Right lobe of liver (tissue), 6 donors: ENCODE measurements at places on chromosomes 12 and 14.

DNA sequence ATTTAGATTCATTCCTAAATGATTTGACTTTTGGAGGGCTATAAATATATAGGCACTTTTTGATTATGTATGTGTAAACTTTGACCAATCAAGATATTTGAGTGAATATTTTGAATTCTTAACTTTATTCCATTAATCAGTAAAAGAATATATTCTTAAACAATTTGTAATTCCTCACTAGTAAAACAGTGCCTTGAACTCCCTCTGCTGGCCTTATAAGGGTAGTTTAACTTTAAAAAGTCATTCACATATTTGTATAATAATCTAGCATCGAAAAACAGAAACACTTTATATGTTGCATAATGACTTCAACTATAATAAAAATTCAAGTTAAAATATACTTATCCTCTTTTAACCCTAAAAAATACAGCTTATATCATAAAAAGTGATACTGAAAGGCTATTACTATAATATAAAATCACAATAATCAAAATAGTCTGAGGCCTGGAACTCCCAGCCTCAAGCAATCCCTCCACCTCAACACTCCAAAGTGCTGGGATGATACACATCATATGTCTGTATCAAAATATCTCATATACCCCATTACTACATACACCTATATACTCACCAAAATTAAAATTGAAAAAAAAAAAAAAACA lies 31.2 kb downstream of the CCDC59 start:
- DNase-seq = no peak

GRCh38 chr12:116381744-116382685 lies 104.5 kb upstream of the MED13L start:
- no peak for DNase-seq

GRCh38 chr14:74421981-74422380 lies 4.0 kb downstream of the SYNDIG1L start:
- no peak for DNase-seq

DNA sequence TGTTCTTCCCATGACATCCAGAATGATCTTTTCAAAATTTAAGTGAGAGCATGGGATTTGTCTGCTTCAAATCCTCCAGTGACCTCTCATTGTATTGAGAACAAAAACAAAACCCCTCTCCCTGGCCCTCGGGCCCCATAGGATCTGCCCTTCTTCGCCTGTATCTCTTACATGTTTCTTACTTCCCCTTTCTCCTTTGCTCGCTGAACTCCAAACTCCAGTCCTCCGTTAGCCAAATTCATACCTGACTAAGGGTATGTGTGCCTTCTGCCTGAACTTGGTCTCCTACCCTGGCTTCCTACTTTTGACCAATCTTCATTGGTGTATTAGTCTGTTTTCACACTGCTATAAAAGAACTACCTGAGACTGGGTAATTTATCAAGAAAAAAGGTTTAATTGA lies 13.2 kb upstream of the TSPAN11 start:
- DNase-seq = no peak

DNA sequence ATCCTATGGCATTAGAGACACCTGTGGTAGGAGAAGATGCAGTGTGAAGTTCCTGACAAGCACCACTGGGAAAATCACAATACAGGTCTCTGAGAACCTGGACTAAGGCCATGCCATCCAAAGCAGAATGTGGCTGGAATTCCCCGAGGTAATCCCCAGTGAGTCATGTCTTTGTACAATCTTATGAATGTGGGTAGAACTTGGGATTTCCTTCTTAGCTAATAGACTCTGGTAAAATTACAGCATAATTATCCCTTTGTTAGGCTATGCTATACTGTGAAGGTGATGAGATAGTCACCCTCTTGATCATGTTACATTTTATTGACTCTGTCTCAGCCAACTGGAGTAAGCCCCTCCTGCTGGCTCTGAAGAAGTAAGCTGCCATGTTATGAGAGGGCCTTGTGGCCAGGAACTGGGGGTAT lies 224.3 kb upstream of the DCN start:
- no peak for DNase-seq

DNA sequence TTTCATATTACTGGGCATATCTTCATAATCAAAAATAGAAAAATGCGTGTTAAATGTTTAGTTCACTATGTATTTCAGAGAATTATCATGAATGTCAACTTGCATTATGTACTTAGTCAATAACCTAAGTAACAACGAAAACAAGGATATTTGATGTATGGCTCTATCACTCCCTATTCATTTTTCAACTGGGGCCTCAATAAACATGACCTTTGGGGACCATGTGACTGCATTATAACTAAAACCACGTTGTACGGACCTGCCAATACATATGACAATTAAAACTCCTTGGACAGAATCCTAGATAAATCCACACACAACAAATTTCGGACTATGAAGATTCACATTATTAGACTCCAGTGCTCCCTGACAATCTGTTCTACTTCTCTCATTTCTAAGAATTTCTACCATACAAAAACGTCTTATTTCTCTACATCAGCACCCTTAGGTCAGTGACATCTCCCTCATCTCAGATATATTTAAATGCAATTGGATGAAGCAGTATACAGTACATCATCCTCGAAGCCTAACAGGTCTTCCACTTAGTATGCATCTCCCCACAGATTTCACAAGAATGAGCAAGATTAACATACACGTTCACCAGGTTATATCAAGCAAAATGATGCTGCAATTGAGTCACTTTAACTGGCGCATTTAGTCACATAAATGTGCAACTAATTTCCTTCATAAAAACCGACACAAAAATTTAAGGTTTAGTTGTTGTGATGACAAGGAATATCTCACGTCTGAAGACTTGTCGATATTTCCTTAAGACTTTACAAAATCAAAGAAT lies 1.5 kb downstream of the UBE2N start:
- DNase-seq = no peak

DNA sequence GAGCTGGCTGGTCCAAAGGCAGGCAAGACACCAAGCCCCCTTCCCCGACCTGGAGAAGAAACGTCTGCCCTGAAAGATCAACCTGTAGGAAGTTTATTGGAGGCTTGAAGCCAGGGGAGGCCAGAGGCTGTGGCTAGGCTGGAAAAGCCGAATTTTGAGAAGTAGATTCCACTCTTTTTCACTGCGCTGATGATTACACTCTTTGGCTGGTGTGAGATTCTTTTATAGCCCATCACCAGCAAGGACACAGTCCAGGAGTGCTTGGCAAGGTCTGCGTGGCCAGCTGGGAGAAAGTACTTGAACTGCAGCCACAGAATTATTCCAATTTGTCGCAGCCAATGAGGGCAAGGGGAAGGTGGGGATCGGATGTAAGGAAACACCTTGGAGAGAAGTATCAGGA lies 45.0 kb downstream of the SYNE3 start:
- no peak for DNase-seq

DNA sequence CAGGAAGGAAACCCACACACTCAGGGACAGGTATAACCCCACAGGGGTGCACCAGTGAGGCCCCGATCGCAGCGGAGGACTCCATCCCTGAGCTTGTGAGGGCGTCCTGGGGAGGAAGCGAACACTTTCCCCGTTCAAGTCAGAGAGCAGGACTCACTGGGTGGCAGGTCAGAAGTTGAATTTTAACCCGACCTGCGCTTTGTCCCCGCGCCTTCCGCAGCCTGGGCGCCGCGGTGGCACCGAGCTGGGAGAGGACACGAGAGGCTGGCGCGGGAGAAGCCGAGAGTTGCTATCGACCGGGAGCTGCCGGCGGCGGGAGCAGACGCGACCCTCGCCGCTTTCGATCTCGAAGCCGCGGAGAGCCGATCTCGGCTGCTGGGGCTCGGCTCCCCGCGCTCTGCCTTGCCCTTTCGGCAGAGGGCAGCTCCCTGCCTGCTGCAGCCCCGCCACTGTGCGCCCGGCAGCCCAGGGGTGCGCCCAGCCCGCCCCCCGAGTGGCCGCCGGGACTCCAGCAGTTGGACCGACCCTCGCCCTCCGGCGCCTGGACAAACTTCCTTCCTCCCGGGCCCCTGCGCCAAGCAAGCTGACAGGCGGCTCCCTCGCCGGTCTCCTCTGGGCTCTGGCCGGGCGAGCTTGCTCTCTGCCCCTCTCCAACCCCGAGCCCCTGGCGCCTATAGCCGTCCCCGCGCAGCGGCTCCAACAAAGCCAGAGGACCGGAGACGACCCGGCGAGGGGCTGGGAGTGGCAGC lies 918 bp downstream of the LIN7A start:
- peak; percentile 88 for DNase-seq

GRCh38 chr12:76317976-76318375 lies 30.2 kb downstream of the BBS10 start:
- no peak for DNase-seq

- no peak for DNase-seq
Measured at GRCh38 chr14:45034730-45035129, 49.2 kb upstream of the PRPF39 start.

- no peak for DNase-seq
Measured at GRCh38 chr14:34466691-34467090, 4.7 kb upstream of the SPTSSA start.

GRCh38 chr14:52015411-52016030 lies 26.2 kb downstream of the RTRAF start:
- no peak for DNase-seq

GRCh38 chr14:79166171-79166570 lies 996.0 kb downstream of the NRXN3 start:
- DNase-seq = no peak

GRCh38 chr12:52568111-52568510 lies 5.5 kb downstream of the KRT74 start:
- DNase-seq = no peak

DNA sequence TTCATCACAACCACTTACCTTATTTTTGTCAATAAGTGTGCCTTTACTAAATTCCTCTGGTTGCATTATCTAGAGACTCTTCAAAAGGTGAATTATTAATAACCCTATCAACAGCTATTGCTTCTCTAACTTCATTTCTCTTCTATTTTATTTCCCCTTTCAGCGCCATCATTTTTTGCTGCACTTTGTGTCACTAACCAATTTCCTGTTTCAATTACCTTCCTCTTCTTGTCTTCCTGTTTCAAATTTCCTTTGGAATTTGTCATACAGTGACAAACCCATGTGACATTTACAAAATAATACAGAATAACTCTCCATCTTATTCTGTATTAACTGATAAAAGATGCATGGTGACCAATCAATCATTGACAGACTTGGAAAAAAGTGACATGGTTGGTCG lies 12.2 kb upstream of the CLEC2A start:
- no peak for DNase-seq

DNA sequence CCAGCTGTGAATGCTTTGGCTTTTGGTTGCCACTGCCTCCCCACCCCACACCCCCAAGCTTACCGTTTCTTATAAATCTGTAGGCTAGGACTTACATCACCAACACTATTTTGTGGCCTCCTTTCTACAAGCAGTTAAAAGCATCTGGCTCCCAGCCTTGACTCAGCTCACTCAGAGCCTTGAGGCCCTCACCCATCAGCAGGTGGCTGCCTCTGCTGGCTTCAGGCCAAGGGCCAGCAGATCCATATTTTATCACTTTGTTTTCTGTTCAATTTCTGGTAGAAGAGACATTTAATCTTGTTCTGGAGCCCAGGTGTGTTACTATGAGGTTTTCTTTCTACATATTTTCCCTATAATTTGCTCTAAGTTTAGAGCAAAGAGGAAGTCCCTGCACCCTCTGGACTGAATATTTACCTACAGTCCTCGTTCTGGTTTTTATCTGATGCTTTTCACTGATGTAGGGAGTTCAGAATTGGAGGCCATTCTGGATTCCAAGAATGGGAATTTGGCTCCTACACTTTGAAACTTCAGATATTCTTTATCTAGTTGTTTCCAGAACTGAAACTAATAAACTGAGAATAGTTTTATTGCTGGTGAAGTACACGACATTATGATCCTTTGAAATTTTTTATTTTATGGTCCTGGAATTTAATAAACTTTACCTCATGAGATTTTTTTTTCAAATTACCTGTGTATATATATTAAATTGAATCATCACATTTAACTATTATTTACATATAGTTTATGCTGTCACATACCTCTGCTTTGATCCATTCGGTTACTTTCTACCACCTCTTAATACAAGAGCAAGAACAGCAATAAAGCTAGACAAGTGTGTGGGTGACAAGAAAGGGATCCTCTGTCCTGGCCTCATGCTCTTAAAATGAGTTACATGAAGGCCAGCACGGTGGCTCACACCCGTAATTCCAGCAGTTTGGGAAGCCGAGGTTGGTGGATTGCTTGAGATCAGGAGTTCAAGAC lies 22.2 kb downstream of the PLBD1 start:
- no peak for DNase-seq

- DNase-seq = no peak
Measured at GRCh38 chr14:83575301-83575700, 1954.6 kb upstream of the FLRT2 start.

DNA sequence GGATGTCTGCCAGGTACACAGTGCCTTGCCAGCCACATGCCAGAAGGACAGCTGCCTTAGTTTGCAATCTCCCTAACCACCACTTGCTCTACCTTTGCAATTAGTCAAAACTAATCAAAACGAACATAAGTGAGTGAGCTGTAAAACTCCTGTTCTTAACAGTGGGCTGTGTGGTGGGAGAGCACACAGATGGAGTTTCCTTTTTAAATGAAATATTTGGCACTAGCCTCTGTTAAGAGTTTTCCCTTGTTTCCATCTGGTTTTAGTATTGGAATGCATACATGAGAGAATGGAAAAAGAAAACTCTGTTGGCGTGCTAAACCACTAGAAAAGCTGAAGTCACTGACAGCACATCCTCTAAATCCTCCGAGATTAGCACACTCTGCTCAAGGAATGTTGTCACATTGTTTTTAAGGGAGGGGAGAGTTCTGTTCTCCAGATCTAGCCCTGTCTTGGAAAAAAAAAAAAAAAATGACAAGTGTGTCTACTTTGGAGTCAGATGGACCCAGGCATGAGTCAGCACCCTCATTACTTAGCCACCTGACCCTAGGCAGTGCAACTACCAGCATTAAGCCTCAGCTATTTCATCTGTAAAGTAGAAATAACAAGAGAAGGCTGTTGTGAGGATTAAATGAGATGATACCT lies 83.9 kb downstream of the STXBP6 start:
- DNase-seq = no peak

DNA sequence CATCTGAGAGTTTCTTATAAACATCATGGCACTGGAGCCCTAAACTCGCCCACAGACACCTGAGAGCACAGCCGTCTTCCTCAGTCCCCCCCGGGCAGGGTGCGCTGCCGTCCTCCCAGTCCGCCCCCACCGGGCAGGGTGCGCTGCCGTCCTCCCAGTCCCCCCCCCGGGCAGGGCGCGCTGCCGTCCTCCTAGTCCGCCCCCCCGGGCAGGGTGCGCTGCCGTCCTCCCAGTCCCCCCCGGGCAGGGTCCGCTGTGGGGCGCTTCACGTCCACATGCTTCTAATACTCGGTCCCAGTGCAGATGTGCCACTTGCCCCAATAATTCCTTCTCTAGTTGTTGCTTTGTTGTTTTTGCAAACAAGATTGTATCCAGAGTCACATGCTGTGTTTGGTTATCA lies 6.9 kb upstream of the ADSS1 start:
- no peak for DNase-seq

GRCh38 chr12:102513272-102513671 lies 32.9 kb upstream of the IGF1 start:
- DNase-seq = no peak

- DNase-seq = no peak
Measured at GRCh38 chr12:96824838-96825236, 82.2 kb upstream of the NEDD1 start.

GRCh38 chr14:80792771-80793170 lies 148.8 kb downstream of the CEP128 start:
- no peak for DNase-seq

- no peak for DNase-seq
Measured at GRCh38 chr14:41022932-41023331, 583.7 kb upstream of the LRFN5 start.
